ENCODE measurements at places on chromosomes 2 and 18. TPM values are rescaled to one million over a fixed set of nuclear protein-coding genes. Genes with fewer than 3 reads are reported as not detected.

Gene ZBTB7C
- total RNA-seq, result not detected

Gene PTPRN
- 1.7 TPM for total RNA-seq

Gene GAL3ST2
- 0.53 TPM for total RNA-seq

Gene MYO5B
- total RNA-seq, result 0.39 TPM

DNA sequence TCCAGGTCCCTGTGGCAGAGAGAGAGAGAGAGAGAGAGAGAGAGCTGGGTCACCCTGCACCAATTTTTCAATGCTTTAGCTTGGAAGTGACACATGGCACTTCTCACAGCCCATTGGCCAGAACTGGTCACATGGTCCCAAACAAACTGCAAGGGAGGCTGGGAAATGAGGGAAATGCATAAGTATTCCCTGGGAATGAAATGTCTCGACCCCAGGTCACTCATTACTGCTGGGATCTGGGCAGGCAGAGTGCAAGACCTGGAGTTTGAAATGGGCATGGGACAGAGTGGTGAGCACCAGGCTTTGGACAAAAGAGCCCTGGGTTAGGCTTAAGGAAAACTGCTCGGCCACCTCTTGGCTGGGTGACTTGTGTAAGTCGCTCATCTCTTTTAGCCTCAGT, 37.0 kb downstream of the SMAD7 start:
- H3K27me3 ChIP-seq, result no peaks in the 10 kb centered on the region
- no peak for DNase-seq
- H3K27ac ChIP-seq, result no peak overlapping the region
- H3K4me1 ChIP-seq, result peaks cover 25% of the 10 kb centered on the region
- H3K4me3 ChIP-seq, result no peak overlapping the region

- no peaks in the 10 kb centered on the region for H3K27me3 ChIP-seq
- DNase-seq, result no peak
- no peak overlapping the region for H3K4me3 ChIP-seq
- H3K27ac ChIP-seq, result no peak overlapping the region
- H3K4me1 ChIP-seq, result peaks cover 37% of the 10 kb centered on the region
Measured at GRCh38 chr2:28436525-28437051, 43.9 kb downstream of the FOSL2 start.

DNA sequence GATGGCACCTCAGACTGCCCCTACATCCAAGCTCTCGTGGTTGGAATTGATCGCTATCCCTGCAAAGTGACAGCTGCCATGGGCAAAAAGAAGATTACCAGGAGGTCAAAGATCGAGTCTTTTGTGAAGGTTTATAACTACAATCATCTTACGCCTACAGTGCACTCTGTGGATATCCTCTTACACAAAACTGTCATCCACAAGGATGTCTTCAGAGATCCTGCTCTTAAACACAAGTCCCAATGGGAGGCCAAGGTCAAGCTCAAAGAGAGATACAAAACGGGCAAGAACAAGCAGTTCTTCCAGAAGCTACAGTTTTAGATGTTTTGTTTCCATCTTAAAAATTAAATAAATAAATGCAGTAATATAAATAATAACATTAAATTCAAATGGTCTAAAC, 45.4 kb downstream of the INO80D start:
- no peak overlapping the region for H3K4me3 ChIP-seq
- no peak overlapping the region for H3K27ac ChIP-seq
- H3K4me1 ChIP-seq, result peaks cover 17% of the 10 kb centered on the region
- no peaks in the 10 kb centered on the region for H3K27me3 ChIP-seq

DNA sequence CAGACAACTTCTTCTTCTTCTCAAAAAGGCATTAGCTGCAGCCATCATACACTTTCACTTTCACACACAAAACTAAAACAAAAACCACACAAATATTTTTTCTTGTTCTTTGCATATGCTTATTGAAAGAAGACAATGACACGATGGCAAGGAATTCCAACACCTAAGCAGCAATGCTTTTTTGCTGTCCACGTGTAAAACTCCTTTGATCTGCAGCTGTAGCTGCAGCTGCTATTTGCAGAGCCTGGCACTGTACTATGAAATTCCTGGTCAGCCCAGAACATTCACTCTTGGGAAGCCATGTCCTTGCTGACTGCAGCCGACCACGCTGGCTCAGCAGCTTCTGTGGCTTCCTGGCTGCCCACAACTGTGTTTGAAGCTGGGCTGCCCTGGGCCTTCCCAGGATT, 316.2 kb downstream of the CDH2 start:
- H3K27ac ChIP-seq, result no peak overlapping the region
- no peak for DNase-seq
- no peak overlapping the region for H3K4me3 ChIP-seq
- H3K4me1 ChIP-seq, result no peaks in the 10 kb centered on the region
- no peaks in the 10 kb centered on the region for H3K36me3 ChIP-seq

GRCh38 chr2:159933727-159934049, 128.7 kb downstream of the PLA2R1 start:
- H3K36me3 ChIP-seq, result peaks cover 4% of the 10 kb centered on the region
- no peak overlapping the region for H3K4me3 ChIP-seq
- no peak for DNase-seq
- H3K4me1 ChIP-seq, result peaks cover 9% of the 10 kb centered on the region
- H3K27ac ChIP-seq, result no peak overlapping the region

DNA sequence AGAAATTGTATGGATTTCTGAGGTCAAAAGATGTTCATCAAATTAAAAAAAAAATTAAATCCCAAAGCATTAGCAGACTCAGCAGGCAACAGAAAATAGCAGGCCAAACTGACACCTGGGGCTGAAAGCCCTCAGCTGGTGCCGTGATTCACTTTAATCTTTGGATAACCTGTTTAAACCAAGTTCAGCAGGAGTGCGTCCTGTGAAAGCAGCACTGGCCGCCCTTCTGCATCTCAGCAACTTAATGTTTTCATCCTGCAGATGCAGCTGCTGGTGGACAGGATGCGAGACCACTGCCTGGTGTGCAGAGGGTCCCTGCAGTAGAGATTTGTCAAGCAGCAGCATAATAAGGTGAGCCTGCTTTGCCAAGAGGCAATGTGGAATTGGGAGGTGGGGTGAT, 41.2 kb downstream of the CCDC68 start:
- no peaks in the 10 kb centered on the region for H3K36me3 ChIP-seq
- no peaks in the 10 kb centered on the region for H3K27me3 ChIP-seq
- DNase-seq, result no peak
- no peak overlapping the region for H3K4me3 ChIP-seq

GRCh38 chr2:47309952-47310800, 92.8 kb upstream of the MSH2 start:
- no peak overlapping the region for H3K4me3 ChIP-seq
- H3K4me1 ChIP-seq, result no peaks in the 10 kb centered on the region
- no peaks in the 10 kb centered on the region for H3K27me3 ChIP-seq
- no peak for DNase-seq
- no peak overlapping the region for H3K27ac ChIP-seq
- no peaks in the 10 kb centered on the region for H3K36me3 ChIP-seq

GRCh38 chr18:22488554-22488953, 70.8 kb upstream of the CTAGE1 start:
- no peaks in the 10 kb centered on the region for H3K27me3 ChIP-seq
- no peak for DNase-seq
- no peak overlapping the region for H3K27ac ChIP-seq
- H3K4me1 ChIP-seq, result no peaks in the 10 kb centered on the region
- H3K36me3 ChIP-seq, result no peaks in the 10 kb centered on the region

DNA sequence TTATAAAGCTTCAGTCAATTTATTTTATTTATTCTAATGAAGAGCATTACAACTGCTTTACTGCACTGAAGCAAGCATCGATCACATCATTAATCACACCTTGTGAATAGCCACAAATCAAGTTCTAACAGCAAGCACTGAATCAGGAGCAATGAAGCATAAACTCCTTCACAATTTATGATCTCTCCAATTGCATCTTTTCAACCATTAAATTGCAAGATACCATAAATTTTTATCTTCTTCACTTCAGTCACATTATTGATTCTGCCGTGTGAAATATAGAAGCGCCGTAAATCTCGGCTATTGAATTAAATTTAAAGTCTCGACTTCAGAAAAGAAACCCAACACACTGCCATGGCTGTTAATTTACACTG, 298.7 kb downstream of the CDCA7 start:
- H3K27me3 ChIP-seq, result no peaks in the 10 kb centered on the region
- no peaks in the 10 kb centered on the region for H3K36me3 ChIP-seq
- H3K4me3 ChIP-seq, result no peak overlapping the region
- no peaks in the 10 kb centered on the region for H3K4me1 ChIP-seq
